ENCODE measurements at places on chromosomes 4 and X. TPM values are rescaled to one million over a fixed set of nuclear protein-coding genes. Genes with fewer than 3 reads are reported as not detected.

Gene UCP1
- 0.47 TPM for polyA plus RNA-seq

Gene CXorf49
- not detected for polyA plus RNA-seq

Gene NAA11
- polyA plus RNA-seq, result not detected

Gene TEX13D
- 0.10 TPM for polyA plus RNA-seq

Gene SMARCA1
- polyA plus RNA-seq, result 120 TPM

Gene PDGFC
- polyA plus RNA-seq, result 30.5 TPM

Gene CXCL5
- 0.14 TPM for polyA plus RNA-seq

Gene UVSSA
- polyA plus RNA-seq, result 19.8 TPM

Gene TRPC3
- 8.1 TPM for polyA plus RNA-seq

Gene ARMCX4
- polyA plus RNA-seq, result 33.4 TPM

Gene SPRY1
- 84.8 TPM for polyA plus RNA-seq

Gene NRK
- polyA plus RNA-seq, result 5.2 TPM

Gene CRMP1
- polyA plus RNA-seq, result 68.0 TPM

Gene BGN
- 175 TPM for polyA plus RNA-seq

Gene DCAF8L2
- not detected for polyA plus RNA-seq

Gene SPANXA1
- polyA plus RNA-seq, result not detected

Gene SSX4B
- not detected for polyA plus RNA-seq

Gene MMRN1
- 28.7 TPM for polyA plus RNA-seq

Gene CXorf66
- not detected for polyA plus RNA-seq

Gene FAM114A1
- 79.3 TPM for polyA plus RNA-seq

Gene MGARP
- 0.55 TPM for polyA plus RNA-seq

Gene GATA1
- 1.3 TPM for polyA plus RNA-seq

Gene CCDC120
- 19.5 TPM for polyA plus RNA-seq

Gene TMSB15C
- 28.6 TPM for polyA plus RNA-seq

Gene NUDT10
- 5.3 TPM for polyA plus RNA-seq

Gene ADGRG4
- polyA plus RNA-seq, result not detected

Gene TCEAL4
- polyA plus RNA-seq, result 140 TPM

Gene RBMXL3
- polyA plus RNA-seq, result not detected

Gene TCEAL6
- polyA plus RNA-seq, result not detected

Gene HTR2C
- polyA plus RNA-seq, result 0.09 TPM

Gene NAP1L3
- 17.1 TPM for polyA plus RNA-seq

All from left lung (tissue), 14 donors.